ENCODE measurements at places on chromosomes 3 and 15.

DNA sequence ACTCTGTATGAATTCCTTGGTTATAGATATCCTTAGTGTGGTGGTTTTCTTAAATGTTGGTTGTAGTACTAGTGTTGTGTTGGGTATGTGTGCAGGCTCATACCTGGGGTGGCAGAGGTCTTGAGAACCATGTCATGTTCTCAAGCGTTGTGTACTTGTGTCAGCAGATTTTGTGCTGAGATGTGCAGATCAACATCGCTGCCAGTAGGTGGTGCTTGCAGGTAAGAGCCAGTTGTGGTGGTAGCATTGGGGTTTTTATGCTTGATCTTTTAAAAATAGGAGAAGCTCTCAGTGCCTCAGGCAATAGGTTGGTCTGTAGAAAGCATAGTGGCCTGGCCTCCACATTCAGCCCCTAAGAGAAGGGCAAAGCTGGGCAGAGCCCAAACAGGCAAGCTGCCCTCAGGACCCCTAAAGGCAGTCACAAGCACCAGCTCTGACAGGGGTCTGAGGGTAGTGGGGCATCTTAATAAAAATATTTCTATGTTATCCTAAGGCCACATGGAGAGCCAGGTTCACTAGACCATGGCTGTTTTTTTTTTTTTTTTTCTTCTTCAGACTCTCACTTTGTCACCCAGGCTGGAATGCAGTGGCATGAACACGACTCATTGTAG, 164.0 kb downstream of the IL20RB start:
- no peak for DNase-seq

DNA sequence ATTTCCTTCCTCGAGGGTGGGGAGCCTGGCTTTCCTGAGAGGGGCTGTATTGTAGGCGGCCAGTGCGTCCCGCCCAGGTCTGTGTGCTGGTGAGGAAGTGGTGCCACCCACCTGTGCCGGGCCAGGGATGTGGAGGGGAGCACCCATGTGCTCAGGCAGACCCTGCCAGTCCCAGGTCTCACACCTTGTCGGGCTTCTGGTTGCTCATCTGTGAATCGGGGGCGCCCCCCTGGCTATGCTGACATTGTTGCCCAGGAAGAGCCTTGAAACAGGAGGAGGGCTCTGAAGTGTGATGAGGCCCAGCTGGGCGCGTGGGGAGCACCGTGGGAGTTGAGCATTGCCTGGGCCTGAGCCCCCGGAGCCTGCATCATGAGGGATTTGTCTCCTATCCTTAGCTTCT, 4.8 kb downstream of the FBLN2 start:
- DNase-seq: no peak

DNA sequence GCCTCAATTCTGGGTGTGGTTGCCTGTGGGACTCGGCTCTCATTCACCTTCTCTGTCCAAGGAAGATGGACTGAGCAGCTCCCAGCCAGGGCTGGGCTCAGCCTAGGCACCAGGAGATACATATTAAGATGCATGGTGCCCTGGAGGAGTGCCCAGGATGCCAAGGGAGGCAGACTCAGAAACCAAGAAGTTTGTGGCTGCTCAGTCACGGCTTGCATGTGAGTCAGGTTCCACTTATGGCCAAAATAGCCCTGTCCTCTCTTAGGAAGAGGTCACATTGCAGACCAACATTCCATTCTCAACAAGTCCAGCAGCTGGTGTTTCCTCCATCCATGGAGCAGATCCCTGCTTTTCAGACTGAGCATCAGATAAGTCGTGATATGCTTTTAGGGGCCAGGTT, 21.8 kb downstream of the CDCP1 start:
- no peak for DNase-seq

DNA sequence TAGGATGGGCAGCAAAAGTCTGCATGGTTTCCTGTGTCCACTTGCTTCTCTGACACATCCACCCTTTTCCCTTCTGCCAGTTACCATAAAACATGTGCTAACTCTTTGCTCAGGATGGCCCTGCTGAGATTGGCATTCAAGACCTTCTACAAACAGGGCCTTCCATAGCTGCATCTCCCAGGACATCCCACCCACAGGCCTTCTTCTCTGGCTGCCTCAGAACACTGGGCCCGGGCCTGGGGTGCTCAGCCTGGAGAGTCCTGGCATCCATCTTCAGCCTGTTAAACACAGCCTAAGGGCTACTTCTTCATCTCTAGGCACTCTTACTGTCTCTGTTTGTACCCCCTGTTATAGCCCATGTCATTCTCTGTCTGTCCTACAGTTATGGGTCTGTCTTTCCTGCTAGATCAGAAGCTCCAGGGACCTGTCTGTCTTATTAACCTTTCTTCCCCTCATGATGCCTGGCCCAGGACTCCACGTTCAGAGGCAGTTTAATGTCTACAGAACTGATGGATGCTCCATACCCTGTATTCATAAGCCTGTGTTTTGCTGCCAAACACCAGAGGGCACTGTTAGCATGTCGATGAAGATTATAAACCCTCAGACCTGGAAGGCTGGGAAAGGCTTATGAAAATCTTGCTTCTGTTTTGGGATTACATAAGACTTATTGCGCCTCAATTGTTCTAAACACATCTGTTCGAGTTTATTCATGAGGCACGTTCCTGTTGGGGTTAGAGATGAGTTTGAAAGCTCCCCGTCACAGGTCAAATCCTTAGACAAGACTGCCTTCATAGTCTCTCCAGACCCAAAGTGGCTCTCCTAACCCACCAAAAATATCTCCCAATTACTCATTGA, 16.5 kb downstream of the SEMA3G start:
- DNase-seq: no peak

GRCh38 chr3:47888986-47889757, 86.2 kb downstream of the DHX30 start:
- no peak for DNase-seq

- no peak for DNase-seq
Measured at GRCh38 chr3:133472889-133473288, 73.0 kb downstream of the BFSP2 start.

GRCh38 chr3:195106418-195106906, 164.5 kb downstream of the XXYLT1 start:
- peak; percentile 63 for DNase-seq

DNA sequence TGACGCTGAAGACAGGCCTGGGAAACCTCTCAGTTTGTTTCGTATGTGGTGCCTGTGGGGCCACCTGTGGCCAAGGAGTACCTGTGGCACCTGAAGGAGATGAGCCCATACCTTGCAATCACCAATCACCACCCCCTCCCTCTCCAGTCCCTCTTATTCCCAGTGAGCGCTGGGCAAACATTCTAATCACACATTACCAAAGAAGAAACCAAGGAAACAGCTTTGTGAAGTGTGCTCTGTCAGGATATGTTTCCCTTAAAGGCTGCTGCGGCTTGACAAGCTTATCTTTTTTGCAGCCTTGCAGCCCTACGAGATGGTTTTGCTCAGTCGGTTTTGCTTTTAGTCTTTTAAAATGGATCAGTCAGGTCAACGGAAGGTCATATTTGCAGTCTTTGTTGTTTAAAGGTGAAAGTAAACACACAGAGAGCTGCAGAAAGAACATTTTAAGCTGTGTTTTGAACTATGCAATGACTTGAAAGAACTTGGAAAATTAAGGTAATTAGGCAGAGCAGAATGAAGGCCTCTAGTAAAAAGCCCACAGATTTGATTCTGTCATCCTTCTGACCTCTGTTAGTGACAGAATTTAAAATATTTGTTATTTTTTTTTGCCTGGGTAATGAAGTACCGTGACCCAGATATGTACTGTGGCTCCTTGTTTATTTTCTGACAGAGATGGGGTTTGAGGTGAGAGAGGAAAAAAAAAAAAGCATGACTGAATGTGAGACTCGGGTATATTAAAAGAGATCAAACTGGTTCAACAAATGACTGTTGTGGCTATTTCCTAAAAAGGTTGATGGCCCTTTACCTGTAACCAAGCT, 461.4 kb downstream of the NSUN3 start:
- no peak for DNase-seq

DNA sequence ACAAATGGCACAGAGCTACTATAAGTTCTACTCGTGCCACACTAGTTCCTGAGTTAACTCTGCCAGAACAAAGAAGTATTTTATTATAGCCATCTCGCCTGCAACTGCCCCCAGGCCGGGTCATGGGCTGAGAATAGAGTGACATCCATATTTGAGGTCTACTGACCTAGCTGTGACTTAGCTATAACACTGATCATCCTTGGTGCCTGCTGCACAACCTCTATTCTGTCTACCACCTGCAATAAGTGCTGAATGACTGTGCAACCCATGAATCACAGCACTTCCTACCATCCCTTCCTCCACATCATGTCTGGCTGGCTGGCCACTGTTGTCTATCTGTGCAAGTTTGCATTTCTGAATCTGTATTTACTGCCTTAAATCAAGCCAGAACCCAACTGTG, 506.5 kb upstream of the TBL1XR1 start:
- DNase-seq: no peak

DNA sequence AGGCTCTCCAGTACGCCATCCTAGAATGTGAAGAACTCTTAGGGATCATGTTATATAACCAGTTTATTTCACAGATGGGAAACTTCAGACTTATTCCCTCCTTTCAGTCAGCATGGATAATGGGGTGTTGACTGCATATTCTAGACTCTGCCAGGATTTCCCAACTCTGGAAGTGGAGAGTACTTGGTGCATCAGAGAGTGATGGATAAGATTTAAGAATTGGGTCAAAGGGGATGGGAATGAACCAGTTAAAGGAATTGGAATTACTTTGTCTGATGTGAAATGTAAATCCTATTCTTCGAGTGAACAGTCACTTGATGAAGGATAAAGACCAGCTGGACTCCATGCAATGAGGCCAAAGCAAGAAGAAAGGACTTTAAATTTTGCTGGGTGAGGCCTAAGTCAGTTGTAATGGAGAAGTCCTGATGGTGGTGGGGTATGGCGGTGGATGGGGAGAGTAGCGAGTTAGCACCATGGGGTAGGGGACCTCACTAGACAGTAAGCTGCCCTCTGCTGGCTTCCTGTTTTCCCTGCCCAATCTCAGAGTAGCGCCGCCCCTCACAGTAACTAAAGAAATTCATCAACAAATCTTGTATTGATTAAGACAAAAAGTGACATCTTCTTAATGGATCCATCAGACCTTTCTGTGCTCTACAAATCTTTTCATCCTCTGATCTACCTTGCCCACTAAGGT, 7.3 kb upstream of the CACNA1D start:
- DNase-seq: no peak

- peak; percentile 29 for DNase-seq
Measured at GRCh38 chr3:161371441-161372320, at the start of gene SPTSSB. SPTSSB (minus strand) TSS chr3:161371517; CDS start chr3:161346323, 25,194 bp downstream.

- no peak for DNase-seq
Measured at GRCh38 chr3:196334982-196335381, 3.2 kb downstream of the TM4SF19 start.

GRCh38 chr15:98966091-98966787, 41.4 kb downstream of the PGPEP1L start:
- DNase-seq: no peak

DNA sequence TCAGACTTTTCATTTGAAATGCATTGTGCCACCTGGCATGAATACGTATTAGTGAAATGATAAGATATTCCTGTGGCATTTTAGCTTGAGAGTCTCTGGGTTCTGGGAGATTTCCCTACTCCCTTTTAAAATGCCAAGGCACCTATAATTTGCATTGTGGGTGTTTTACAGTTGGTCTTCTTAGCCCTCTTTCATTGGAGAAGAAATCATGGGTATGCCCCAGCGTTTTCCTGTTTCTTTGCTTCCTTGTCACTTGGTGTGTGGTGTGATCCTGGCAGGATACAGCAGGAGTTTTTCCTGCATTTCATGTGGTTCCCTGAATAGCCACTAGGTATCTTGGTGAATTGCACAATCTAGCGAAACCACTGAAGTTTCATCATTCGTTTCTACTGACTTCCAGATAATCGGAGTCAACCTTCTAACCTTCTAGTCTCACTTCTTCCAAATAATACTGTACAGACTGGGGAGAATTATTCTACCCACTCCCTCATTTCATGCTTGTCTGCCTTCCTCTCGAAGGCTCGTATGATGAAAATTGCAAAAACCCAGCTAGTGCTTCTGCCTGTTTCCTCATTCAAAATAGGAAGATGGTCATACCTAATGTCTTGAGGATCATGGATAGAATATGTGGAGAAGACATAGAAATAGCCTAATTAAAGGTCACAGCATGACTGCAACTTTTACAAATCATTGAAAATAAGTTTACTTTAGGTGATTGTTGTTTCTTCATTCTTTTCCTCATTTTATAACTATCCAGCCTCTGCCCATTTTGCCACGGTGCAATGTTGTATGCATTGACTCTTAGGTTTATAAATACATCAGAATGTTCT, 2.6 kb downstream of the BHLHE40 start:
- no peak for DNase-seq

Measured in T-helper 9 cell (primary cell).